ENCODE measurements at places on chromosomes 3 and 15. TPM values are rescaled to one million over a fixed set of nuclear protein-coding genes. Genes with fewer than 3 reads are reported as not detected.

HAPLN3 gene
- 23.6 TPM for total RNA-seq

LRRC3B gene
- total RNA-seq, result not detected

CIDEC gene
- total RNA-seq, result 79.3 TPM

SEMA3B gene
- 7.7 TPM for total RNA-seq

RTP4 gene
- not detected for total RNA-seq

SPESP1 gene
- total RNA-seq, result not detected

CYP19A1 gene
- total RNA-seq, result 0.47 TPM

ZIC4 gene
- not detected for total RNA-seq

CKMT1B gene
- total RNA-seq, result 4.3 TPM

TUSC2 gene
- 36.2 TPM for total RNA-seq

ACTC1 gene
- total RNA-seq, result 0.21 TPM

PATL2 gene
- 0.12 TPM for total RNA-seq

CAND2 gene
- total RNA-seq, result 0.27 TPM

KCTD6 gene
- 6.6 TPM for total RNA-seq

LTF gene
- total RNA-seq, result not detected

CIB2 gene
- total RNA-seq, result 27.9 TPM

C3orf49 gene
- not detected for total RNA-seq

CD200R1 gene
- 0.07 TPM for total RNA-seq

FBLN2 gene
- 2.1 TPM for total RNA-seq

ALDH1A3 gene
- 21.1 TPM for total RNA-seq

Measured in A549 treated with dexamethasone at 1 μM for 4 hours (cell line).